ENCODE measurements at places on chromosomes 13 and 19.

GRCh38 chr19:54949412-54949811 is 2.1 kb upstream of the NLRP7 start:
- no peak for DNase-seq

- no peak for DNase-seq
Measured at GRCh38 chr13:29737061-29737460, 113.4 kb downstream of the UBL3 start.

GRCh38 chr13:80047406-80047805 is 293.5 kb downstream of the SPRY2 start:
- no peak for DNase-seq

GRCh38 chr13:75897386-75897785 is 261.3 kb downstream of the LMO7 start:
- no peak for DNase-seq

GRCh38 chr13:98648141-98648540 is 71.2 kb upstream of the STK24 start:
- DNase-seq: no peak

DNA sequence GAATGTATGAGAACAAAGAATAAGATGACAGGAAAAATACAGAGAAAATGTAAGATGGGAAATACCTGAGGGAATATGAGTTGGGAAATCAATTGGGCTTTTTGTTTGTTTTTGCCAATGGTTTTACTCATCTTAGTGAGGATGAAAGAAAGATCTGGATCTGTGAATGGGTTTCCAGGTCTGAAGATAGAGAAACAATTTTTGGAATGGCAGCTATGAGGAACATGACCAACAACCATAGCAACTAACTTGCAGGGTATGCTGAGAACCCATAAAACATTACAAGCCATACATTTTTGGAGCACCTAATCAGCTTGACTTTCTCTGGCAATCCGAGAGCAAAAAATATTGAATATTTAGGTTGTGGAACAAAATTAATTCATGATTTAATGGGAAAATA is 290.0 kb downstream of the KCTD12 start:
- DNase-seq: no peak

DNA sequence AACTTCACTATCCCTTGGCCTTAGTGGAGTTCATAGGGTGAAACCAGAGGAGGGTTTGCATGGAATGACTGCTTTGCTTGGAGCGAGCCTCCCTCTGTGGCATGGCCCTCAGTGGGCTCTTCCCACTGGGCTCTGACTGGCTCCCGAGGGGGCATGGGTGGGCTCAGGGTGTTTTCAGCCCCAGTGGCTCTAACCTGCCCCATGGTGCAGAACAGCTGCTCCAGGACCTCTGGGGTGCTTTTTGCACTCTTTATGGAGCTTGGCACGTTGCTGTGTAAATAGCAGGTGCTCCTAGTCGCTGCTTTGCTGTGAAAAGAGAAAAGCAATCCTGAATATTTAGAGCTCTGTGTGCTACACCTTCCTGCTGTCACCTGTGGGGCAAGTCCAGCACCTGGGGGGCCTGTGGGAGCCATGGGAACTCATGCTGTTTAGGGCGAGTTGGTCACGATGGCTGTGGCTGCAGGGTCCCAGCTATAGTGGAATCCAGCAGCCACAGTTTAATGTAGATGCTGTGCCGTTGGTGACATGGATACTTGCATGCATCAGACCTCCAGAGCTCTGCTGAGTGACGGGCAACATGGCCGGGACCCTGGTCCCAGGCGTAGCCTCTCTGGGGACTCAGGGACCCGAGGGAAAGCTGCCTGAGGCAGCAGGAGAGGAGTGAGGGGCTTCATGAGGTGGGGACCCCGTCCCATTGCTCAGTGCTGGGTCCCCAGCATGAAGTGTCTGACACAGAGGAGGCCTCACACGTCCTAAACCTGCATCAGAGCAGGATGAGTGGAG is 14.3 kb upstream of the MCF2L start:
- DNase-seq: no peak

DNA sequence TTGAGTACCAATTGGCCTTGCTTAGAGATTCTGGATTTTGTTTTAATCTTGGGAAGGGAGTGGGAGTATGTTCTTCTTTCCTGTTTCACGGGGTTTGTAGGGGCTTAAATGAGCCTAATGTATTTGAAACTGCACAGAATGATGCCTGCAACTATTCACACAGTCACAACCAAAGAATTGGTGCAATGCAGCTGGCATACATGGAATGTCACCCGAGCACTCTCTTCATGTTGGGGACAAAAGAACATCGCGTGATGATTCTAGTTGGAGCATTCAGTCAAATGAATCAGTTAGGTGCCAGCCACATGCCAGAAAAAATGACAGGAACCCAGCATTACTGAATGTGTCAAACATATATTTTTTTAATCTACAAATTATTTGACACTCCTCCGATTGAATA is 22.1 kb downstream of the STARD13 start:
- no peak for DNase-seq

DNA sequence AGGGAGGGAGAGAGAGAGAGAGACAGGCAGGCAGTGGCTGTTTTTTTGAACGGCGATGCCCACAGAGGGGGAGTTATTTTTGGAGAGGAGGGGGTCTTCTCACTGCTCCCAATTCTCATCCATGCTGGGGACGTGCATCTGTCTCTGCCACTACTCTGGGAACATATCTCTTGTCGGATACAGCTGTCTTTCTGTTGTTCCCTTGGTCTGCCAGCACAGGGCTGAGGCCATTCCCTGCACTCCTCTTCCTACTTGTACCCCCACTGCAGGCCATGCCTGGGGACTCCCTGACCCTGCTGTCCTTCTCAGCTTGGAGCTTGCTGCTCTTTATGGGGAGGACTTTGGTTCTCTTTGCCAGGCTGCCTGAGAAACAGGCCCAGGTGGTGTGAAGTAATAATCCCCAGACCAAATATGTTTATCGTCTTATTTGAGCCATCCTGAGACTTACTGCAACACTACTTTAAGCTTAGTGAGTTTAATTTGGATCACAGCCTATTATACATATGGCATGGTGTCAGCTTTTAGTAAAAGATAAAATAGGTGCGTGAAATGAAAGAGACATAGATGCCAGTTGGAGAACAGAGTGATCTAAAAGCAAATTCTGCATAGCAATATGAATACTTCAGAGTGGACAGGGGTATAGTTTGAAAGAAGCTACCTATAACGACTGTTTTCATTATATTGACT is 19.1 kb downstream of the LRCH1 start:
- DNase-seq: no peak

- DNase-seq: no peak
Measured at GRCh38 chr13:98524391-98524790, 52.5 kb downstream of the STK24 start.

- no peak for DNase-seq
Measured at GRCh38 chr13:110887597-110888333, 27.1 kb downstream of the ANKRD10 start.

Data from HCEC 1CT (cell line).